ENCODE measurements at places on chromosomes 1 and 21.
A peak's percentile ranks its signal among the peaks of the same experiment; 100 is the strongest.

- DNase-seq, result no peak
Observed at GRCh38 chr1:3423896-3424611, 30.4 kb upstream of the ARHGEF16 start.

GRCh38 chr1:162568802-162569201, 7.3 kb downstream of the UAP1 start:
- no peak for DNase-seq

GRCh38 chr1:59804301-59804700, 10.4 kb upstream of the HOOK1 start:
- DNase-seq, result no peak

GRCh38 chr1:55320891-55321290, 105.7 kb upstream of the USP24 start:
- no peak for DNase-seq

- no peak for DNase-seq
Observed at GRCh38 chr1:238177351-238177750, 286.6 kb upstream of the ZP4 start.

DNA sequence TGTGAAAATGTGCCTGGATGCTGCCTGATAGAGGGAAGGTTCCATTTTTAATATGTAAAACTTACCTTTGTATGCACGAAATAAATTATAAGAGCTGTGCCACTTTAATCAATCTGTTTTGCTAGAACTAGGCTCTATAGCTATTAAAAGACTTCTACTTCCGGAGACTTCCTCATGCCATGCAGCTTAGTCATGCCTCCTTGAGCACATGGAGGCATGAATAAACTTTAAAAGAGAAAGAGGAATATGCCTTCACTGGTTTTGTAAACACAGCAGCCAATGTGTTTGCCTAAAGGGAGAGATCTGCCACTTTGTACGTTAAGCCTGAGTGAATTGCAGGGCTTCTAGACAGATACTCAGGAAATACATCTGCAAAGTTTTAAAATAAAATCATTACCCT, 604.6 kb downstream of the LRRIQ3 start:
- no peak for DNase-seq

DNA sequence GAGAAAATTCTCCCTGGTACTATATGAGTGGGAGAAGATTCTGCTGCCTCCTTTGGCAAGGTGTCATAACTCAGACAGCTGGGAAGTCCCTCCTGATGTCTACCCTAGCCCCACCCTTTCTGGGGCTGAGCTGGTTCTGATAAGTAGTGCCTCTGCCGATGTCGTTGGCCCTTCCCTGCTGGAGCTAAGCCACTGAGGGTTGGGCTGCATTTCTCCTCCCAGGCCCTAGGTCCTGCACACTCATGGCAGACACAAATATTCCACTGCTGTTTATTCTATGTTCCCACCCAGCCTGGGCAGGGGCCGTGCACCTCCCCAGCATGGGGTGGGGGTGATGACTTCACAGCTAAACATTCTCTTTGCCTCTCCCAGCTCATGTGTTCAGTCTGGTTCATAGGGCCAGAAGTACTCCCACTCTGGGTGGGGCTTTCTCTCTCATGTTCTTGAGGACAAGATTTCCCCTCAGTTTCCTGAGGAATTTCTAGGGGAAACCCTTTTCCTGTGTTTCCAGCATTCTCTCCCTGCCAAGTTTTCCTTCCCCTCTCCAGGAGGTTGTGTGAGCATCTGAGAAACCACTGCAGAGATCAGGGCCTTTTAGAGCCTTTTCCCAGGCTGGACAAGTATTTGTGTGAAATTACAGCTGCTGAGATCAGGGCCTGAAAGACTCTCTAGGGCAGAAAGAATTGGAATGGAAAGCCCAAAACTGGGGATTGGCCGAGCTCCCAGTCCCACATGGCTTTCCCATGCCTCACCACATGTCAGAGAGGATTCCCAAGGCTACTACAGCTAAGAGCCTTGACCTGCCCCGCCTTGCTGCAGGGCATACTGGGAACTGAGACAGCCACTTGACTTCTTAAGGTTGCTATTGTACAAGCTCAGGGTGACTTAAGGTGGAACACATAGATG, 66.2 kb downstream of the ATP2B4 start:
- DNase-seq, result peak; percentile 96

GRCh38 chr1:16921391-16922185, at the start of gene CROCC:
CROCC (plus strand) TSS chr1:16921931; CDS start chr1:16922019, 88 bp downstream.
- DNase-seq, result no peak

GRCh38 chr21:43331962-43332828, 94.7 kb downstream of the SIK1 start:
- DNase-seq, result peak; percentile 99

DNA sequence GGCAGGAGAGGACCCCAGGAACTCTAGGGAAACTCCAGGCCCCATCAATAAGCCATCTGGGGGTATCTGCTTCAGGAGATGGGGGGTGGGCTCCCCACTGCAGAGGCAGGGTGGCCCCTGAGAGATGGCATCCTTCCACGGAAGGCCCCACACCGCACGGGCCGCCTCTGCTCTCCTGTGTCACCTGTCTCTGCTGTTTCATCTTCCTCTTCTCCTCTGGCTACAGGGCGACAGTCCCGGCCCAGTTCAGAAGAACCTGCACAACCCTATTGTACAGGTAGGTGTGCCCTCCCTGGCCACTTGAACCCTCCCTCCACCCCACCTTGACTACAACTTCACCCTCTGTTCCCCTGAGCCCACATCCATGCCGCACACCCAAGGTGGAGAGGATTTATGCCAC, 90.2 kb upstream of the TMEM51 start:
- no peak for DNase-seq

GRCh38 chr1:5747426-5748285, 244.6 kb downstream of the NPHP4 start:
- no peak for DNase-seq

DNA sequence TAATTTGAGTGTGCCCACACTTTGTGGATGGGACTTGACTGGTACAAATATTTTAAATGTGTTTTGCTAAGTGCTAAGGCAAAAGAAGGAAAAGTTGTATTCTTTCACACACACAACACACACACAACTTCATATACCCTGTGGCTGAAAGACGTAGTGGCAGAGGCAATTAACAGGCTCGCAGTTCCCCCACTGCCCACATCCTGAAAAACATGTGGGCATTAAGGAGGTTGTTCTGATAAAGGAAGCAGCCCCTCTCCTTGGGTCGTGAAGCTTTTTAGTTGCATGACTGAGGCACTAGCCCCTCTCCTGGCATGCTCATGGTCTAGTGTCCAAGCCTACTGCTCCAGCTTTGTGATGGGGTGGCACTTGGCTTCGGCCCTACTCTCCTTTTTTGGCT, 14.3 kb upstream of the ADAM30 start:
- no peak for DNase-seq

- DNase-seq, result peak; percentile 77
Observed at GRCh38 chr1:162349635-162350330, 26.9 kb downstream of the SPATA46 start.

GRCh38 chr1:159184201-159184600, 12.8 kb downstream of the CADM3 start:
- no peak for DNase-seq

DNA sequence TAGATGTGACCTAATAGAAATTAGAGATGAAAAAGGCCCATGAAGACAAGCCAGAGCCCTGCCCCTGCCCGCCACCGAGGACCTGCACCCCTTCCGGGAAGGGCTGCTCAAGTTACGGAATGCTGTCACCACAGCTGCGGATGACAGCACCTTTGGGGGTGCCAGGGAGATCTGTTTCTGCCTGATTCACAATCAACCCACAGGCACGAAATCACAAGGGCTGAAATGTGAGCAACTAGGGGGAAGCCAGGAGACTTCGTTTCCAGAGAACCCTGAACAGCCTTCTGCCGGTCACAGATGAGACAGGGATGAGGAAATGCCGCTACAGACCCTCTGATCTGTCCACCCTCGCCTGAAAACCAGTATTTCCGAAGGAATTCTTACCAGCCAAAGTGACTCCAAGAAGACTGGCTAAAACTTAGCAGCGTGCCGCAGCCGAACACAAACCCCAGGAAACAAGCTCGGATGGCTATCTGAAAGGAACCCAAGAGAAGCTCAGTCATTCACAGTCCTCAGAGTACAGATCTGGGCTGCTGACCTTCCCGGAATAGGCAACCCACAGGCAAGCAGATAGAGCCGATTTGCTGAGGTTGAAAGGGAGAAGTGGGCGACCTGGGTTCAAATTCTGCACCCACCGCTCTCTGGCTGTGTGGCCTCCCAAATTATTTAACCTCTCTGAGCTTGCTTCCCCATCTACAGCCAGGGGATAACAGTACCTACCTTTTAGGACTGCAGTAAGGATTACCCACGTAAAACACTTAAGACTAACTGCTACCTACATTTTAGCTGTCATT, 1.1 kb downstream of the ICMT start:
- peak; percentile 45 for DNase-seq

DNA sequence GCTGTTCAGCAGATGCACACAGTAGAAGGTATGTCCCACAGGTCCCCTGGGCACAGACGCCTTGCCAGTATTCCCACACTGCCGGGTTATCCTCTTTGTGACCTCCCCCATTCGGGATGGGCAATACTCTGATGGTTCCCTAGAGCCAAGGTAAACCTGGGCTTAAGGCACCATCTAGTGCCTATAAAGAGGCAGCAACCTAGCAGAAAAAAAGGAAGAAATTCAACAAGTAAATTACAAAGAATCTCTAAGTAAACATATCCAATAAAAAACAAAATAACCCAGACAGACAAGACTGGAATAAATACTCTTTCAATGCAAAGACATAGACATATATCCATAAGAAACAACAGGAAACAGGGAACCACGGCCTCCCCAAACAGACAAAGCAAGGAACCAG, 39.4 kb downstream of the HSF2BP start:
- DNase-seq, result no peak

DNA sequence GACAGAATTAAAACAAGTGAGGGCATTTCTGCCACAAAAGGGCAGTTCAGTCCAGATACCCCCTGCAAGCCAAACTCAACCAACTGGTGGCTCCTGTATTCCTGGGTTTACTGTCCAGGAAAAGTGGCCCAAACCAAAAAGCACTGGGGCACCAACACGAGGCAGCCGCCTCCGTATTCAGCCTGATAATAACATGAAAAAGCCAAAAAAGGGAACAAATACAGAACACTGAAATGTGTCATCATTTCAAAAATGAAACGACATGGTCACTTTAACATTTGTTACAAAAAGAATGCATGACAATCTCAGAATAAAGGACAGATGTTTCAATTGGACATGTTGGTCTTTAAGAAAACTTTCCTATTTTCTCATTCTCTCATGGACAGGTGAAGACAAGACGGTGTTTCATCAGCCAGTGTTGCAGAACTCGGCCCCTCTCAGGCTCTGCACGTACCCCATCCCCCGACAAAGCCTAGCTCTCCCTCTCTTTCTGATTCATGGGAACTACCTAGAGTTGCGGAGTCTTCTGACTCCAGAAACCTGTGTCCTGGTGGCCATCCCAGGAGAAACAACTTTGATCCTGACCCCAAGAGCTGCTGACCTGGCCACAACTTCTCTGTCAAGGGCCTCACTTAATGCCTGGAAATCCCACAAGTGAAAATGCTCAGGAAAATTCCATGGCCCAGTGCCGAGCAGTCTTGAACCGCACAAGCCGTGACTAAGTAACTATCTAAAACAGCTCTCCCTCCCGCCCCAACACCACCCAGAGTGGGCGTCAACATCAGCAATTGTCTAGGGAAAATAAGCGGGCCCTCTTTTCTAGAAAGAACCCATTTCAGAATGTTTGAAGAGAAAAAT, 27.1 kb downstream of the ZBTB17 start:
- DNase-seq, result peak; percentile 95

DNA sequence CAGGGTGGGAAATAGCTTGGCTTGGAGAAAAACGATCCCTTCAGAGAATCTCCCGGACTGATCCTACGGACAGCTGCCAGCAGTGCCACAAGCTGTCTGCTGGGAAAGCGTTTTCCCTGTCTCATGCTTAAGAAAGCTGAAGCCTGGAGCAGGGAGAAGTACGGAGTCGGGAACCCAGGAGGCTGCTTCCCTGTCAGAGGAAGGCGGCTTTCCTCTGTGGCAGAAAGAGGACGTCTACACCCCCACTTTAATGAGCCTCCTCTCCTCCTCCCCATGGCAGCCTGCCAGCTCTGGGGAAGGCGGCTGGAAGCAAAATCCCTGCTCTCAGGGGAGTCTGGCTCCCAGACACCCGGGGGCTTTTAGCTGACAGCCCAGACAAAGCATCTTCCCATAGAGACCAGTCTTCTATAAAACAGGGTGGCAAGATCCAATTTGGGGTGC, 7.3 kb downstream of the KIF21B start:
- peak; percentile 34 for DNase-seq

GRCh38 chr1:19797827-19798226, 1.9 kb downstream of the TMCO4 start:
- no peak for DNase-seq

DNA sequence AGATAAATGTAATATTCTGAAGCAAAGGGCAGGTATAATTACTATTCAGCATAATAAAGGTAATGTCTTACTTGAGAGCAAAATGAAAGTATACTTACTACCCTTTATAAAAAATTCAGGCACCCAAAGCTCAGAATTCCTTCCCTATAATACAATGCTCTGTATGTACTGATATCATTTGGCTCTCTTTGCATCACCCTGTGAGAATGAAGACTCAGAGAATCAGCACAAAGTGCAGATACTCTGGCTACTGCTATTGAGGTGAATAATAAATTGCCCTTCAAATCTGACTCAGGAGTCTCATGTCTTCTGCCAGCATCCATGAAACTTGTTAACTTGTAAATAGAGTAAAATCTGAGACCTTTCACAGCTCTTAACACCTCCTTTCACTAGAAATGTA, 108.5 kb upstream of the KCTD3 start:
- peak; percentile 8 for DNase-seq

GRCh38 chr1:230242326-230242725, 175.3 kb downstream of the GALNT2 start:
- DNase-seq, result no peak

DNA sequence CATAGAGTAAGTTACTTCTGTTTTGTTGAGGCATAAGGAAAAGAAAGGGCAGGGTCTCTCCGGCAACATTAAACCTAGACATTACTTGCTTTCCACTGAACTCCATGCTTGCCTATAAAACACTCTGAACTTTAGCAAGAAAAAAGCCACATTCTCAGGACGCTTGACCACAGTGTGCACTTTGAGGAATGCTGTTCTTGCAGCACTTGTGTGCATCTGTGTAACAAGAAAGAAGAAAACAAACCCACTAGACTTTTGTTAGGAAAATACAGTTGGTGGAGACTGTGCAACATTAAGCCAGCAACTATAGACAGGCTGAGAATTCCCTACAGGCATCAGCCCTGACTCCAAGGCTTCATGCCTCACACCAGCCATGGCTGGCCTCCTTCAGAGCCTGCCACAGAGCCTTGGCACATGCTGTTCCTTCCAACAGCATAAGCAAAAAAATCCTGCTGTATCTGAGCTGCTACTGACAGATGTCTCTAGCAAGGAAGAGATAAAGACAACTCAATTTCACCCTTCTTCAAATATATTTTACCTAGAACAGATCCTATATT, 5.8 kb downstream of the PDZK1 start:
- DNase-seq, result no peak

GRCh38 chr1:93878501-93878888, 511 bp downstream of the DNTTIP2 start:
- peak; percentile 24 for DNase-seq

Measured in IMR-90 (cell line).